ENCODE measurements at places on chromosomes 3 and 15. TPM values are rescaled to one million over a fixed set of nuclear protein-coding genes. Genes with fewer than 3 reads are reported as not detected.

PRTG gene
- 1.4 TPM for polyA plus RNA-seq

GCNT3 gene
- 0.15 TPM for polyA plus RNA-seq

DNA sequence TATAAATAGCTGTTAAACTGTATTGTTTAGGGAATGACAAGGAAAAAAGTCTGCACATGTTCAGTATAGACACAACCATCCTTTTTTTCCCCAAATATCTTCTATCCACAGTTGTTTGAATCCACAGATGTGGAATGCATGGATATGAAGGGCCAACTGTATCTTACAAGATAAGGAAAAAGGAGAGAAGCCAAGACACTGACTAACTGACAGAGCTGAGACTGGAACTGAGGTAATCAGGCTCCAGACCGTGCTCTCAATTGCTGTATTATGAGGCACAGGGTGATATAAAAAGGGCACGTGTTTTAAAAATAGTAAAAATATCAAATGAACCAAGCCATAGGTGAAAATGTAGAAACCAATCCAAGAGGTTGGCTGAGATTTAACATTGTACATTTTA lies 49.0 kb downstream of the DHX36 start:
- no peak for DNase-seq

DNA sequence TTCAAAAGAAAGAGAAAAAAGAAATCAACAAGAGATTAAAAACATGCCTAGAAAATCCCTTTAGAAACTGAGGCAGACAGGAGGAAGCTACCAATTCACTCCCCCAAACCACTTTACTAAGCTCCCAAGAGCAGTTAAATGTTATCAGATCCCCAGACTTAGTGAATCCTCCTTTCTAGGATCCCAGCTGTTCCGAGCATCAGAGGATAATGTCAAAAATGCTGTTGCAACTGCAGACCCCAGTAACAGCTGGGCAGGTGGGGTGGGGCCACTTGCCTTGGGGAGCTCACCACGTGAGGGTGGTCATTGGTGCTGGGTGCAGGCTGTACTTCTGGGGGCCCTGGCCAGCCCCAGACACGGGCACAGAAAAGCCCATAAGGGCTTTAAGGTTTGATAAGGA lies 9.1 kb downstream of the POMGNT2 start:
- no peak for DNase-seq

GRCh38 chr3:187947927-187948682 lies 202.8 kb upstream of the BCL6 start:
- DNase-seq, result no peak

DNA sequence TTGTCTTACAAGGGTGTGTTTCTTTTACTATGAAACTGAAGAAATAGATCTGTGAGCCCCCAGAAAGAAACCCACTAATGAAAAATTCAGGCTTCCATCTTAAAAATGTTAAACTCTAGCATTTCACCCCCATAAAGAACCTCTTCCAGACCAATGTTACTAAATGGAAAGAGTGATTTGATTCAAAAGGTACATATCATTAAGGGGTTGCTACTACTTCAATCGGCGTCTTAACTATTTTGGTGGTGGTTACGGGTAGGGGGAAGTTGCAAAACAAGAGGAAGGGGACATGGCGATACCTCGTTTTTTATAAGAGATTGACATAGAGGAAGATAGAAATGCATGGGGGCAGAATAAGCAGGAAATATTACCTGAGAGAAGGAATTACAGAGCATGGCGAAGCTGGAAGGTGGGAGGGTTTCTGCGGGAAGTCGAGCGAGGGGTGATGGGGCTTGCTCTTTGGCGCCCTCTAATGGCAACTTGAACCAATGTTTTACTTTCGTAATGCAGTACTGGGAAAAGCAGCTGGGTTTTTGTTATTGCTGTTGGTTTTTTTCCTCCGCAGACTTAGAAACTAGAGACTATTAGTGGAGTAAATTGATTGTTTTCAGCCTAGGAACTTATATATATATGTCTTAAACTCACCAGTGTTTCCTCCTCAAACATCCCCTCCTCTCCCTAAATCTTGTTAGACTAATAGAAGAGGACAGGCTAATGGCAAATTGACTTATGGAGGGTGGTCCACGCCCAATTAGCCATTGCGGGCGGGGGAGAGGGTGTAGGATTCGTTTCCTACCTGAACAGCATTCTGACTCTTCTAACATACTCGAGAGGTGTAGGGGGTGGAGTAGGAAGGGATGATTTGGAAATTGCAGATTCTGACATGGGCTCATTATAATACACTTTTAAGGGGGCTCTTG lies 11.3 kb upstream of the SOX2 start:
- DNase-seq, result peak; percentile 87

DNA sequence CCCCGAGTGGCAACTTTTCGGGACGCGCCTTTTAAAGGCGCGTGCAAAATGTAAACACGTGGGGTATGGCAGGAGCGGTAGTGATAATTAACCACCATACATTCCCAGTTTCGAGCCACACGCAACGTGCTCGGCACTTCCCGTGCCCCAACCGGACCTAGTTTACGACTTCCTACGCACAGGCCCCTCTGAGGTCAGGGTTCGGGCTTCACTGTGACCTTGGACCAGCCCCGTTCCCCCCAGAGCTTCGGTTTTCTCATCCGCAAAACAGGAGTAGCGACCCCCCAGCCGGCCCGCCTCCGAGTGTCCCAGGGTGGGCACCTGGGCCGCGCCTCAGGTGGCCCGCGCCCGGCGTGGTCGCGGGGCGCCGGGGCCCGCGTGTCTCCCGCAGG lies 451 bp downstream of the CHCHD4 start:
- peak; percentile 54 for DNase-seq

DNA sequence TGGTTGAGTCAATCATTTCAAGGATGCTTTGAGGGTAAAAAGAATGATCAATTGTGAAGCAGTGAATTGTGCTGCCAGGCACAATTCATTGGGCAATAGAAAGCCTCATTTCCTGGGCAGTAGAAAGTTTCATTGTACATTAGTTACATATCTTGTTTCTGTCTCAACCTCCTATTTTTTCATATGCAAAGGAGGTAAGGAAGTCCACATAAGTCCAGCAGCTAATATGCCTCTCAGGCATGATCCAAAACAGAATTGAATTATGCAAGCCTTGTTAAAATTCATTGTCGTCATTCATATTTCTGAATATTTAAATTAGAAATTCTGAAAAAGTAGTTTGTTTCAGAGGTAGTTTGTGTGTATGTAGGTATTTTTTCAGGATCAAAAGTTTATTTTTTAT lies 65.8 kb downstream of the TFRC start:
- no peak for DNase-seq

- DNase-seq, result no peak
Observed at GRCh38 chr3:186630950-186631641, 9.1 kb upstream of the FETUB start.

- no peak for DNase-seq
Observed at GRCh38 chr3:189721873-189722665, 90.9 kb downstream of the TP63 start.

- DNase-seq, result no peak
Observed at GRCh38 chr15:49506341-49506740, 83.3 kb downstream of the FGF7 start.

- no peak for DNase-seq
Observed at GRCh38 chr3:98630416-98630815, 37.0 kb upstream of the CPOX start.

DNA sequence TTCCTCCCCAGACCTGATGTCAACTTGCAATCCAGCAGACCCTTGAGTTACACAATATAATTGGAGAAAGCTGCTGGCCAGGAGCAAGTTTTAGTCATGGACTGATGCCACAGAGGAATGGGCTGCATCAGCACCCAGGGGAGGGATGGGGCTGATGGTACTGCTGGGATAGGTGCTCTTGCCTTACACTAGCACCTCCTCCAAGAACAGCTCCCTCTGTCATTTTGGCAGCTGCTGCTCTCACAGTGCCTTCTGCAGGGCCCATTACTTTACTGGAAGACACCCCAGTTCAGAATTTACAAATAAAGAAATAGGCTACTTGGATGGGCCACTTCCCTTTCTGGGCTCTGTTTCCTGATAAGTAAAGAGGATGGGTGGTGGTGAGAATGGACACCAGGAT lies 85.3 kb upstream of the RORA start:
- no peak for DNase-seq

GRCh38 chr15:85700767-85701166 lies 94.0 kb downstream of the KLHL25 start:
- no peak for DNase-seq

FSIP1 gene
- polyA plus RNA-seq, result 0.36 TPM

- no peak for DNase-seq
Observed at GRCh38 chr3:43435706-43436105, 149.4 kb downstream of the SNRK start.

DNA sequence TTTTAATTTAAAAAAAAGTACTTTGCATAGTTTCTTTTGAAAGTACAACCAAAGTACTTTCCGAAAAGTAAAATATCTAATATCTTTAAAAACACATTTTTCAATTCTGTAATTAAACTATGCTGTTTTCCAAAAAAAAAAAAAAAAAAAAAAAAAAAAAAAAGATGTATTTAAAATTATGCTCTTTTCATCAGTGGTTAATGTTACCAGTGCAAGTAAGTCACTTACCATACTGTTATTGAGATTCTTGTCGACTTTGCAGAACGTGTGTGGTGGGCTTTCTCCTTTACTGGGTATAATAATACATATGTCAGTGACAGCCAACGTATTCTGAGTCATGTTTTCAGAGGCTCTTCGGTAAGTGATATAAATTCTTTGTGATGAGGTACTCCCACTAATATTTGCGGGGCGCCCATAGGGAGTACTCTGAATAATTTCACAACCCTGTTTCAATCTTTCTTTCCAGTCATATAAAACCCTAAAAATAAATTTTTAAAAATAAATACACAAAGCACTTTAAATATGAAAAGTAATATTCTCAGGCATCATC lies 39.9 kb downstream of the DENND4A start:
- DNase-seq, result no peak

GRCh38 chr15:81288040-81288439 lies 35.9 kb downstream of the STARD5 start:
- no peak for DNase-seq

MYZAP gene
- polyA plus RNA-seq, result 4.8 TPM

- DNase-seq, result no peak
Observed at GRCh38 chr3:185737740-185738680, 86.8 kb downstream of the IGF2BP2 start.

TRIM42 gene
- not detected for polyA plus RNA-seq

GRCh38 chr3:12585970-12586369 lies 29.1 kb downstream of the MKRN2 start:
- DNase-seq, result no peak

- no peak for DNase-seq
Observed at GRCh38 chr3:56942523-56942922, 117.9 kb upstream of the SPATA12 start.

GRCh38 chr3:140706360-140706759 lies 28.5 kb downstream of the TRIM42 start:
- DNase-seq, result no peak

- DNase-seq, result no peak
Observed at GRCh38 chr3:106703524-106703923, 673.7 kb upstream of the CCDC54 start.

DNA sequence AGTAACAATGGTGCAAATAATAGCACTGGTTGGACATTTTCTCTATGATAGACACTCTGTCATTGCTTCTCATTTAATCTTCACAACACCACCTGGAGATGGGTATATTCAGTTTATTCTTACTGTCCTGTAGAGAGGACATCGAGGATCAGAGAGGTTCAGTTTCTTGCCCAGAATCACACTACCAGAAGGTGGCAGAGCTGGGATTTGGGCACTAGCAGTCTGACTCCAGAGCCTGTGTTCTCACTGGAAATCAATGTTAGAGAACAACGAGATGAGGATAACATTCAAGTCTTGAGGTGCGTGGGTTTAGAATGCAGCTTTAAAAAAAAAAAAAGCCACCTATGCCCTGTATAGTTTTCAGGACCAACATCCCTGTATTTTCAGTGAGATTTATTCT lies 127.8 kb downstream of the SYNPR start:
- no peak for DNase-seq

GRCh38 chr15:40750885-40751284 lies 4.2 kb downstream of the RMDN3 start:
- no peak for DNase-seq

GUCA1C gene
- not detected for polyA plus RNA-seq

PLCL2 gene
- polyA plus RNA-seq, result 8.1 TPM

GRCh38 chr15:74725225-74725774 lies at the start of gene CYP1A1:
Gene CYP1A1 (minus strand): TSS chr15:74725528. CDS start chr15:74723097, 2,431 bp downstream.
- DNase-seq, result no peak

TNIK gene
- polyA plus RNA-seq, result 55.5 TPM

GPR160 gene
- polyA plus RNA-seq, result 3.2 TPM

DNA sequence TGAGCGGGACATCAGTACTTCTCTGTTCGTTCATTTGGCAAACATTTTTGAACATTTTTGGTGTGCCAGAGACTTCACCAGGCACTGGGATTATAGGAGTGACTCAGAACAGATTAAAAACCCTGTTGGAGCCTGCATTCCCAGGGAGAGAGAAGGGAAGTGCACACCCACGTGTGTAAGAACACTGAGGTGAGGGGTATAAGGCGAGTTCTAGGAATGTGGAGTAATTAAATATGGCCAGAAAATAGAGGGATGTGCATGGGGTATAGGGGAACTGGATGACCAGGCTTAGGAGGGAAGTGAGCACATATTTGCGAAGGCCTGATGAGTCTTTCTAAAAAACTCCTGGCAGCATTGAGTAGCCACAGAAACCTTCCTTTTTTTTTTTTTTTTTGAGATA lies 401.2 kb upstream of the C2CD4B start:
- no peak for DNase-seq

LRRC31 gene
- polyA plus RNA-seq, result not detected

GRCh38 chr3:165827883-165828282 lies 9.3 kb downstream of the BCHE start:
- no peak for DNase-seq

GRCh38 chr15:71730277-71731144 lies 79.8 kb upstream of the NR2E3 start:
- peak; percentile 66 for DNase-seq

DNA sequence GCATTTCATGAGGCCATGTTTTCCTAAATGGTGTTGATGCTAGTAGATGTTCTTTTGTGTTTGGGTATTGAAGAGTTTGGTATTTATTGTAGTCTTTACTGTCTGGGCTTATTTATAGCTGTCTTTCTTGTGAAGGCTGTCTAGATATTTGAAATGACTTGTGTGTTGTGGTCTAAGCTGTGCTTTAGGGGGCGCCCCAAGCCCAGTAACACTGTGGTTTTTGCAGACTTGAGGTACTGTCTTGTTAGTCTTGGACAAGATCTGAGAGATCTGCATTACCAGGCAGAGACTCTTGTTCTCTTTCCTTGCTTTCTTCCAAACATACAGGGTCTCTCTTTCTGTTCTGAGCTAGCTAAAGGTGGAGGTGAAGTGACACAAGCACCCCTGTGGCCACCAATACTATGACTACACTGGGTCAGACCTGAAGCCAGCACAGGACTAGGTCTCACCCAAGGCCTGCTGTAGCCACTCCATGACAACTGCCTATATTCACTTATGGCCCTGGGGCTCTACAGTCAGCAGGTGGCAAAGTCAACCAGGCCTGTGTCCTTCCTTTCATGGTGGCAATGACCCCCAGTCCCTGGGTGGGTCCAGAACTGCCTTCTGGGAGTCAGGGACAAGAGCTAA lies 152.1 kb upstream of the TBC1D5 start:
- DNase-seq, result peak; percentile 4

- DNase-seq, result no peak
Observed at GRCh38 chr15:46853600-46853999, 863.7 kb upstream of the SEMA6D start.

All from muscle of arm (tissue), 14 donors.